Skeletal muscle tissue (tissue), 5 donors: ENCODE measurements at places on chromosomes 4 and X. TPM values are rescaled to one million over a fixed set of nuclear protein-coding genes. Genes with fewer than 3 reads are reported as not detected.

Gene CCDC158
- 1.0 TPM for total RNA-seq

Gene FAM9B
- not detected for total RNA-seq

Gene CFAP47
- total RNA-seq: under 0.01 TPM

Gene CDS1
- total RNA-seq: 0.52 TPM

Gene MAGED2
- total RNA-seq: 694 TPM

Gene UCHL1
- 12.5 TPM for total RNA-seq

Gene PAK3
- total RNA-seq: 4.7 TPM
